ENCODE measurements at places on chromosomes 12 and 14. TPM values are rescaled to one million over a fixed set of nuclear protein-coding genes. Genes with fewer than 3 reads are reported as not detected.

DNA sequence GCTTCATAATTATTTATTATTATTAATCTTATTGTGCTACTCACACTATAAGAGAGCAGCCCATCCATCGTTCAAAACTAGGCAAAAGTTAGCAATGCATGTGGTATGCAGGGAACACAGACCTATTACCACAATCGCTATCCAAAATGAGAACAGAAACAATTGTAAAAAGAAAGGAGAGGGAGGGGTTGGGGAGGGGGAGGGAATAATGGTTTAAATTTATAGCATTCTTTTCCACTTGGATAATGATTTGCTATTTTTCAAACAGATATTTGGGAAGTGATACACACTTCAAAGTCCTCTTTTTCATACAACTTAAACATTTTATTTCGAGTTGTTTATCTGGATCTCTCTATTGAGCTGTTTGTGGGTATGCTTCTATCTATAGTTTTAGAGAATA, 248.6 kb upstream of the SOX5 start:
- H3K4me3 ChIP-seq, result no peak overlapping the region
- no peaks in the 10 kb centered on the region for H3K27me3 ChIP-seq
- DNase-seq, result no peak
- H3K4me1 ChIP-seq, result no peaks in the 10 kb centered on the region
- H3K36me3 ChIP-seq, result no peaks in the 10 kb centered on the region

GRCh38 chr14:100131181-100131580, 28.3 kb downstream of the DEGS2 start:
- no peaks in the 10 kb centered on the region for H3K27me3 ChIP-seq
- H3K27ac ChIP-seq, result peak overlapping the region; percentile 41
- H3K4me1 ChIP-seq, result no peaks in the 10 kb centered on the region
- H3K36me3 ChIP-seq, result no peaks in the 10 kb centered on the region

GRCh38 chr12:2769866-2770533, 24.8 kb upstream of the FKBP4 start:
- H3K36me3 ChIP-seq, result no peaks in the 10 kb centered on the region
- H3K27ac ChIP-seq, result no peak overlapping the region
- DNase-seq, result no peak
- H3K27me3 ChIP-seq, result no peaks in the 10 kb centered on the region

Gene MIPOL1
- total RNA-seq, result 8.0 TPM

GRCh38 chr12:96241846-96242256, 47.7 kb downstream of the ELK3 start:
- no peaks in the 10 kb centered on the region for H3K4me1 ChIP-seq
- DNase-seq, result no peak
- no peak overlapping the region for H3K4me3 ChIP-seq
- no peaks in the 10 kb centered on the region for H3K36me3 ChIP-seq
- no peaks in the 10 kb centered on the region for H3K27me3 ChIP-seq

Gene KRT75
- not detected for total RNA-seq

- no peak for DNase-seq
- no peaks in the 10 kb centered on the region for H3K36me3 ChIP-seq
- peak overlapping the region; percentile 50 for H3K27ac ChIP-seq
- no peaks in the 10 kb centered on the region for H3K27me3 ChIP-seq
- H3K4me1 ChIP-seq, result no peaks in the 10 kb centered on the region
Observed at GRCh38 chr12:47808050-47808449, 11.7 kb downstream of the HDAC7 start.
